ENCODE measurements at places on chromosomes 6 and 20. TPM values are rescaled to one million over a fixed set of nuclear protein-coding genes. Genes with fewer than 3 reads are reported as not detected.

Gene ROS1
- 0.10 TPM for total RNA-seq

Gene CFAP61
- 0.28 TPM for total RNA-seq

Gene SERAC1
- total RNA-seq, result 8.2 TPM

Gene SEMG1
- not detected for total RNA-seq

Gene TGM2
- 113 TPM for total RNA-seq

Gene C2
- total RNA-seq, result 1.0 TPM

Gene SIRPA
- 2.4 TPM for total RNA-seq

- DNase-seq, result no peak
Measured at GRCh38 chr6:142013287-142013686, 119.4 kb upstream of the GJE1 start.

DNA sequence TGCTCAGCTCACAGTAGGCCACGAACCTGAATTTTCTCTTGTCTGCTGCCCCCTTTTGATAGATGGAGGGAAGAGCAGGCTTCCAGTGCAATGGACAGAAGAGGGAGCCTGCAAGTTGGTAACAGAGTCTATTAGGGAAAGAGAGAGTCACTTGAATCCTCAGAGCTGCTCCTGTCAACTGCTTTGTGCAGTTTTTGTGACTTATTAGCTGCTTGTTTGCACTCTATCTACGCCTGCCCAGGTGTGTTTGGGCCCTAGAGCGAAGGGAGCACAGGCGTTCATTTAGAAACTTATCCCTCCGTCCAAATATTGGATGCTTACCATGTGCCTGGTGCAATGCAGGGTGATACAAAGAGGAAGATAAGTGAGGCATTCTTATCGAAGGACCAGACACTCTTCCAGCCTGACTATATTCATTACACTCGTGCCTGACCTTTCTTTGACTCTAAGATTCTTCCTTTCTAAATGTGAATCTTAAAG is 11.6 kb upstream of the SLC2A12 start:
- no peak for DNase-seq

- no peak for DNase-seq
Measured at GRCh38 chr6:75285283-75285639, 669 bp upstream of the TMEM30A start.

DNA sequence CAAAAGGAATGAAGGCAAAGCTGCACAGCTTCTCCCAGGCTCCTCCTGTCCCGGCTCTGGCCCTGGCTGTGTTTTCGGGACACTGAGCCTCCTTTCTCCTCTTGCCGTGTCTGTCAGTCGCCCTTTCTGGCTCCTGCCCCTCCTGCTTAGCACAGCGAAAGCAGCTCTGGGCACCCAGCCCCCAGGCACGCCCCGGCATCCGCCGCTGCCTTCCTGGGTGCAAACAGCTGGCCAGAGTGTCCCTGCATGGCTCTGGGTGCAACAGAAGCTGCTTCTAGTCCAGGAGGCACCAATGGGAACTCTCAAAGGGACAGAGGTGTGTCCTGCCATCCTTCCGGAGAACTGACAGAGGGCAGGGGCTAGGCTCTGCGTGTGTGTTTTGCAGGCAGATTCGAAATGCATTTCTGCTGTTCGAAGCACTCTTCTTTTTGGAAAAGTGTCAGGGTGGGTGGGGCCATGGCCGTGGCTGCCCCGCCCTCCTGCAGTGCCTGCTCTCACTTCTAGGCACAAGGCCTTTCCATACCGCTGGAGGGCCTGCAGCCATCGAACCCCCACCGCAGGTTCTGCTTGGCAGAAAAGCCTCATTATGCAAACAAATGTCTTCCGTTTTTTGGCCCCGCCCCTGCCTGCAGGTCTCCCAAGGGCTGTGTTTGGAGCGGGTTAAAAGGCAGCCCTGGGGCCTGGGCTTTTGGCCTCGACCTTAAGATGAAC is 15.5 kb downstream of the COL9A3 start:
- no peak for DNase-seq

DNA sequence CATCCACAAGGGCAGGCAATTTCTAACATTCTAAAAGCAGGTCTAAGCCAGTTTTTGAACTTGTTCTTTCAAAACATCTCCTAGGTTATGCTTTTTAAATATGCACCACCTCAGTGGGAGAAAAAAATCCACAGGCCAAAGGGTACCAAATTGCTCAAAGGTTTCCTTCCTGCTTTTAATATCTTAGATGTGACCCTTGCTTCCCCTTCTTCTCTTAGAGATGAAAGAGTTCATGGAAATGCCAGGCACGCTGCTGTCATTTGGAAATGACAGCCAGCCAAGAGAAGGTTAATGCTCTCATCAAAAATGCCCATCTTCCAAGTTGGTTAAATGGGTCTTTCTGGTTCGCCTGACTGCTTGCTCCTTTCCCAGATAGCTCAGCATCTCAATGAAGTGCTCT is 497.1 kb downstream of the CD83 start:
- DNase-seq, result no peak

Data from Panc1 (cell line).